ENCODE measurements at places on chromosomes 11 and 22.

GRCh38 chr11:82557274-82557673 lies 176.4 kb downstream of the FAM181B start:
- no peak for DNase-seq

DNA sequence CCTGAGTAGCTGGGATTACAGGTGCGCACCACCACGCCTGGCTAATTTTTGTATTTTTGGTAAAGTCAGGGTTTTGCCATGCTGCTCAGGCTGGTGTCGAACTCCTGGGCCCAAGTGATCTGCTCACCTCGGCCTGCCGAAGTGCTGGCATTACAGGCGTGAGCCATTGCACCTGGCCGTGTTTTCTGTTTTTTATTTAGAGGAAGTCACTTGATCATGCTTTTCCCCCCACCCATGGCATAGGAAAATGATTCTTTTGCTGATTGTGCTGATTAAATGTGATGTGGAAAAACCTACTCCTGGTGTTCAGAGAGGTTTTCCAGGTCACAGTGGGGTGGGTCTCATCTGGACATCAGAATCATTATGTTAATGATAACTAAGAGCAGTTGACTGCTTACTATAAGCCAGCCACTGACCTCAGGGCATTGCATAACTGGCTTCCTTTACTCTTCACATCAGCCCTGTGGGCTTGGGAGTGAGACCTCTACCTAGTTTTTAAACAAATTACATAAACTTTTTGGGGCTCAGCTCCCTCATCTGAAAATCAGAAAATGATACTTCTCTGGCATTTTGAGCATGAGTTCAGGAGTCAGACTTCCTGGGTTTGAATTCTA lies 71.0 kb downstream of the PTPRJ start:
- no peak for DNase-seq

- no peak for DNase-seq
These were observed 541.7 kb downstream of the METTL15 start for GRCh38 chr11:28649922-28650321.

GRCh38 chr22:50408311-50408710 lies 65.2 kb downstream of the PPP6R2 start:
- DNase-seq: no peak

DNA sequence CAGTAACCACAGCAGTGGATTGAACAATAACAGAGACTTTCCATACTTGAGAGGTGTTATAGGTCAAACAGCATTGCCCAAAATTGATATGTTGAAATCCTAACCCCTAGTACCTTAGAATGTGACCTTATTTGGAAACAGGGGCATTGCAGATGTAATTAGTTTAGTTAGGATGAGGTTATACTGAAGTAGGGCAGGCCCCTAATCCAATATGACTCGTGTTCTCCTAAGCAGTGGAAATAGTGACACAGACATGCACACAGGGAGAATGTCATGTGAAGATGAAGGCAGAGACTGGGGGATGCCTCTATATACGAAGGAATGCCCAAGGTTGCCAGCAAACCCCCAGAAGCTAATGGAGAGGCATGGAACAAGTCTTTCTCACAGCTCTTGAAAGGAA lies 270.5 kb downstream of the TENM4 start:
- no peak for DNase-seq

- DNase-seq: no peak
These were observed 582 bp upstream of the SHANK3 start for GRCh38 chr22:50672041-50672440.

DNA sequence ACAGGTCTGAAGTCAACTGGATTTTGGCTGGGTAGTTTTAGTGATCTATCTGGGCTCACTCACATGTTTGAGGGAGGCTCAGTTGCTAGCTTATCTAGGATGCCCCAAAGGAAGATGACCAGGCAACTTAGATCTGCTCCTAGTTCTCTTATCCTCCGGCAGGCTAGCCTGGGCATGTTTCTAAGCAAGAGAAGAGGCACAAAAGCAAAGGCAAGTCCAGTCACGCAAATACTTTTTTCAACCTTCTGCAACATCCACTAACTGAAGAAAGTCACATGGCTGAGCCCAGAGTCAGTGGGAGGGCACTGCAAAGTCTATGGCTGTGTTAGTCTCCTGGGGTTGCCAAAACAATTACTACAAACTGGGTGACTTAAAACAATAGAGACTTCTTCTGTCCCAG lies 32.9 kb upstream of the FSHB start:
- no peak for DNase-seq

- no peak for DNase-seq
These were observed 14.0 kb upstream of the ARHGAP8 start for GRCh38 chr22:44738347-44738715.

- DNase-seq: no peak
These were observed 185.3 kb upstream of the LARGE1 start for GRCh38 chr22:34105461-34106062.

DNA sequence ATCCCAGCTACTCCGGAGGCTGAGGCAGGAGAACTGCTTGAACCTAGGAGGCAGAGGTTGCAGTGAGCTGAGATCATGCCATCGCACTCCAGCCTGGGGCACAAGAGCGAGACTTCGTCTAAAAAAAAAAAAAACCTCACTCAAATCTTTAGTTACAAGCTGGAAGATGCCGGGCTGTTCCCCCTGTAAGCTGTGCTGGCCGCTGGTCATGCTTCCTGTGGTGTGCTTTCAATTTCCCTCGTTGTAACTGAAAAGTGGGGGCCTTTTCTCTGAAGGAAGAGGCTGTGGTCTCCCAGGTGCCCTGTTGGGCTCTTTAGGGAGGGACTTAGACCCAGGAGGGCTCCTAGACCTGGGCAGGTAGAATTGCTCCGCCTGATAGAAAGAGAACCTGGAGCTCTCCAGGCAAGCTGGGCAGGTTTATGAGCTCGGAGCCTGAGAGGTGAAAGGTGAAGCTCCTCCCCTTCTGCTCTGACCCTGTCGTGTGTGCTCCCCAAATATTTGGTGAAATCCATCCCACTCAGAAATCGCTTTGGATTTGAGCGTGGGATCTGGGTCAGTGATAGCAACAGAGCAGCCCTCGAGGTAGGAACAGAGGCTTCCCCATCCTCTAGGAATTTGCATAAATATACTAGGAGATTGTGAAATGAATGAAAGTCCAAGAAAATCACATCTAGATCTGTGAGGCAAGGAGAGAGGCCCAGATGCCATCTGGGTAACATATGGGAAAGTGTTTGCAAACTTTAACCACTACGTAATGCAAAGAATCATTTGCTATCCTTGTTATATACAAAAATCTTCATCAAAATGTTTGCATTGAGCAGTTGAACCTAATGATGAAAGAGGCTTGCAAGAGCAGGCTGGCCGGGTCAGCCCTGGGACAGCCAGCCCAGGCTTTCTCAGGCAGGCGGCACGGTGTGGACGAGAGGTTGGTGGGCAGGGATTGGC lies 154.3 kb downstream of the FBXO7 start:
- no peak for DNase-seq

DNA sequence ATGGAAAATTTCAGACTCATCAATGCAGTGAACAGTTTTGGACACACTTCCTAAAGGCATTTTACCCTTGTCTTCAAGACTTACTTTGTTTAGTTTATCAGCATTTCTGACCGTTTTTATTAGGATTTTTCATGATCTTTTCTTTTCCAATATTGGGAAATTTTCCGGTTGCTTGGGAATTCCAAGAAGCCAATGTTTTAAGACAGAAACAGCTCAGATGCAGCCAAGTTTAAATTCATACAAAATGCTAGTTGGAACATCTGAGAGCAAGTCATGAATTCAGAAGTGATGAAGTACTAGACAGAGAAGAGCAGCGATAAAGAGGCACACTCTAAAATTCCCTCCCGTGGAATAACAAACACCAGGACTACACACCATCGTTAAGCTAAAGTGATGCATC lies 68.6 kb downstream of the RAB38 start:
- no peak for DNase-seq

GRCh38 chr11:107493117-107493516 lies 35.5 kb upstream of the CWF19L2 start:
- no peak for DNase-seq

- DNase-seq: no peak
These were observed 2.0 kb upstream of the MS4A10 start for GRCh38 chr11:60783141-60783484.

DNA sequence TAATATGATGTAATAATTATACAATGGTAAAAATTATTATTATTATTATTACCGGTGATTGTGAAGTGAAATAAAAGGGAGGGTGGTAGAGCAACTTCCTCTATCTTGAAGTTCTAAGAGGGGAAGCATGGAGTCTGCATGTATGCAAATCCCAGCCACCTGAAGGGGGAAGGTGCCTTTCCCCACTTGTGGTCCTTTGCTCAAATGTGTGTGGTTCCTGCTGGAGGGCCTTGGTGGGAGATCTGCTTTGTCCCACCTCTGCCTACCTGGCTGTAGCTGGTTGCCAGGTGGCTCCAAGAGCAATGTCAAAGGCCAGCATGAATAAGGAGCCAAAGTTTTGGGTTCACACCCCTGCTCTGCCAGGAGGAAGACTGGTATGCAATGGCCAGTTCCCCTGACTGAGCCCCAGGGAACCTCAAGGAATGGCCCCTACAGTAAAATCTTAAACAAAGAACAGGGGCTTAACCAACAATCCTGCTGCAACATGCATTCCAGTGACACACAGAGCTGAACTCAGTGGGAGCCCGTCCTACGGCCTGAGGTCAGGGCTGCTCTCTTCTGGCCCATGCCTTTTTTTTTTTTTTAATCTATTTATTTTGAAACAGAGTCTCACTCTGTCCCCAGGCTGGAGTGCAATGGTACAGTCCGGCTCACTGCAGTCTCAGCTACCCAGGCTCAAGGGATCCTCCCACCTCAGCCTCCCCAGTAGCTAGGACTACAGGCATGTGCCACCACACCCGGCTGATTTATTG lies 8.5 kb downstream of the TMEM132A start:
- no peak for DNase-seq

DNA sequence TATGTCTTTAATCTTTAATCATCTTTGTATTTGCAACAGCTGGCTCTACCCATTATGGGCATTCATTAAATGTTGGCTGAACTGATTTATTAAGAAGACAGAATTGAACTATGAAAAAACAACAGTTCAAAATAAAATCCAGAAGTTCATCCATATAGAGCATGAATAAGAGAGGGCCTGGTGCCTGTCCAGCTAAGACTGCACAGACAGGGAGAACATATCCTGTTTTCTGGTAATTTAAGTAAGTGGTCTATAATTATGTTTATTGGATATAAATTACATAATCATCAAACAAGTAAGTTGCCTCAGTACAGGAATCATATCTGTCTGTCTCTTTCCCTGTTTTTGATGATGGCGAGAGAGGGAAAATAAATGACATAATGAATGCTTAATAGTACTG lies 137.2 kb downstream of the RBFOX2 start:
- no peak for DNase-seq

DNA sequence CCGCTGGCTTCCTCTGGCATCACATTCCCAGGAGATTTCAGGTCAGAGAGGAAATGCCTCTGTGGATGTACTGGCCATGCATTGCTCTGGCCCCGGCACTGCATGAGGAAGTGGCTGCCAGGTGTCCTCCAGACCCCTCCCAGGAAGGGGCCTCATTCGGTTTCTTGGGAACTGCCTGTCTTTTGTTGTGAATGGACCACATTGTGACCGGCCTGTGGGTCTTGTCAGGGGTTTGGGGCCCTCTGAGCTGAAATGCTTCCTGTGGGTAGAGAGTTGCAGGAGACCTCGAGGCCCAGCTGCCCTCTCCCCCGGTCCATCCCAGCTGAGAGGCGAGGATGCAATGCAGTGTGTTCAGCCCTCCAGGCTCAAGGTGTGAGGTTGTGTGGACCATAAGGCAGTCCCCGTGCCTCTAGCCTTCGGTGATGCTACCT lies 18.8 kb upstream of the ST3GAL4 start:
- no peak for DNase-seq

- DNase-seq: no peak
These were observed 264 bp downstream of the BCO2 start for GRCh38 chr11:112175599-112175952.

DNA sequence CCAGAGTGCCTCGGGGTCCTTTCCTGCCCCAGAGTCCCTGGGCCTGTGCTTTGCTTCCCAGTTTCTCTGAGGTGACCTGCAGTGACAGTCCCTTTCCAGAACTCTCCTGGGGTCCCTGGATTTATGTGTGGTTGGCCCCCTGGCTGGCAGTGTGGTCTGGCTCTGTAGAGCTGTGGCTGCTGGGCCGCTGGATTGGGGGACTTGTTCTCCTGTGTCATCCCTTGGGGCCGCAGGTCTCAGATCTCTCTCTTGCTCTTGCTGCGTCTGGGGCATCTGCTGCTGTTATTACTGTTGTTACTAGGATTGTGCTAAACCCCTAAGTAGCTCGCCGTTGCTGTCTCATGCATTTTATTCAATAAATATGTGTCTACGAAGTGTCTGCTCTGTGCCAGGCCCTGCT lies 31.9 kb downstream of the FAM83F start:
- DNase-seq: no peak

GRCh38 chr11:43997022-43997660 lies 50.6 kb upstream of the ACCSL start:
- no peak for DNase-seq

DNA sequence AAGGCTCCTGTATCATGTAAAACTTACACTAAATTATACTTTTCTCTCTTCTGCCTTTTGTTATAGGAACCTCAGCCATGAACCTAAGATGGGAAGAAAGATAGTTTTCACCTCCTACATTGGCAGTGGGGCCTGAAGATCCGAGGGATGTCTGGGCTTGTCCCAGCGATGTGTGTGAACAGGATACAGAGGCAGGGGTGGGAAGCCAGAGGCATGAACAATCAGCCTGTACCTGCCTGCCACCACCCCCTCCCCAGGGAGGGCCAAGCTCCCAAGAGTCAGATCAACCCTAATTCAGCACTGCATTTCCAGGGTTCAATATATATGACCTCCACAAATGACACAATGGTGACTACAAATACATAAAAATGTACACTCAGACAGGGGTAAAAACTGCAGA lies 9.4 kb downstream of the KIAA0930 start:
- DNase-seq: no peak

DNA sequence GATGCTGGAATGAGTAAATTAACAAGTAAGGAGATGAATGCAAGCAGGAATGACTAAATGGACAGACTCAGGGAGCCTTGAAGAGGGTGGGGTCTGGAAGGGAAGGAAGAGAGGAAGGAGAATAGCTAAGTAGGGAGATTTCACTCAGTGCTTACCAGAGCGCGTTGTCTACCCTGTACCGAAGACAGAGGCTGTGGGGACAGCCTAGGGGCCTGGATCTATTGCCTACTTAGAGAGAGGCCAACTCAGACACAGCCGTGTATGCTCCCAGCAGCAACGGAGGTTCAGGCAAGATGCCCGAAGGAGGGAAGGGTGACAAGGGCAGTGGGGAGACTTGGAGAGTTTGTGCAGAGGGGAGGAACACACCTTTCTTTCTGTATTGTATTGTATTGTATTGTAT lies at the start of gene FOLR2:
TSS of gene FOLR2 (plus strand) at position 157 of the 400 bp plus-strand sequence. CDS start 1,791 bp downstream, outside the sequence.
- no peak for DNase-seq

DNA sequence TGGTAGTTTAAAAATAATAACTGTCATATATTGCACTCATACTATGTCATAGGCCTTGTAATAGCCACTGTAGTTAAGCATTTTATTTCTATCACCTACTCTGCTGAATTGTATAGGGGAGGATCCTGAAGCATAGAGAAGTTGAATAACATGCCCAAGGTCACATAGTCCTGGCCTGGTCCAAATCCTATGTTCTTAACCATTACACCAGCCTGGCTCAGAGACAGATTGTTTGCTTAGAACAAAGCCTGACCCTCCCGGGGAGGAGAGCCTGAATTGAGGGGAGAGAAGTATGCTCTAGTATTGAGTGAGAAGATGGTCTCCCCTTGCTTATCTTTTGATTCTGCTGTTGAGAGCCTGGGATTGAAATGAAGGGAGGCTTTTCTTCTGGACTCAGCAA lies 2.2 kb downstream of the NEU3 start:
- no peak for DNase-seq

- DNase-seq: no peak
These were observed 1.5 kb downstream of the WNT7B start for GRCh38 chr22:45975164-45976161.

Data from hippocampal formation (tissue), 2 donors.